Central memory CD4-positive, alpha-beta T cell (primary cell): ENCODE measurements at places on chromosomes 6 and 20.
A peak's percentile ranks its signal among the peaks of the same experiment; 100 is the strongest.

DNA sequence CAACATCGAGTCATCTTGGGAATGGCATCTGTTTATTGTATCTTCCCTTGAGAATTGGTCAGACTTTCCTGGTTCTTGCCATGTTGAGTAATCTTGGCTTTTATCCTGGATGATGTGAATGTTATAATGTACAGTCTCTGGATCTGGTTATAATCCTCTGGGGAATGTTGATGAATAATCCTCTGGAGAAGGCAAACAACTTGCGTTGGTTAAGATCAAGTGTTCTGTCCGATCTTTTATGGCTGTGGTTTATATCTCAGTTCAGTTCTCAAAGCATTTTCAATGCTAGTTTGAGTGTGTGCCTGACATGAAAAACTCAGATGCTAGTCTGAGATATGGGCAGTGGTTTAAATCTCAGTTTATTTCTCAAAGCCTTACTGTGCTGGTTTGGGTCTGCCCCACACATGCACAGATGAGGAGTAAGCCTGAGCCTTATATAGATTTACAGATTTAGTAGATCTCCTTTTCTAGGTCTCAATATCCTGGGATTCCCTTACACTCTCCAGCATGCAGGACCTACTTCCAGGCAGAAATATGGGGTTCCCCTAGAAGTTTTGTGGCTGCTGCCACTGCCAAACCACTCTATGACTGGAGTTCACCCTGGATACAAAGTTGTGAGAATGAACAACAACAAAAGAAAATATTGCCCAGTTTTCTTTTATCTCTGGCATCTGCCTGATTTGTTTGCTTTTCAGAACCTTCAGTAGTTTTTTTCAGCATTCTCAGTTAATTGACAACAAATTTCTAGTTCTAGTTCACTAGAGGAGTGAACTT lies 191.8 kb upstream of the MAN1A1 start:
- DNase-seq, result no peak

DNA sequence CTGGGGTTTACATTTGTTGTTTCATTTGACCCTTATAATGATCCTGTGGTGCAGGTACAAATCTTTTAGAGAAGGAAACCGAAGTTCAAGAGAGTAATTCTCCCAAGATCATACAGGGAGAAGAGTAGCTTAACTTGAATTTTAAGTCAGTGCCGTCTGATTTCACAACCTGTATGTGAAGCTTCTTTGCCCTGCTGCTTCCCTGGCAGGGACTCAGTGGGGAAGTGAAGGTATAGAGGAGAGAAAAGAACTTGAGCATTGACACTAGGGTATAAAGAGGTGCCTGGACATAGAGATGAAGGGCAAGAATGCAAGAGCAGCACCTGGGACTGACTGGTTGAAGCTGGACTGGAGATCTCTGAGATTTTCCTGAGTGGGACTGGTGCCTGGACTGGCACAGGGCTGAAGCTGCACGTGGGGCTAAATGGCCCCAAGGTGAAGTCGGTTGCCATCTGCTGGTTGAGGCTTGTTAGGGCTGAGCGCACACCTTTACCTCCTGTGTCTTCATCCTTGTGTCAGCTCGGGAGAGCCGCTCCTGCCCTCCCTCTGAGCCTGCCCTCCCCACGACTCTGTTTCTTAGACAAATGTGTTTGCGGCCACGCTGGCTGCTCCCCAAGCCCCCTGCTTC lies 41.8 kb downstream of the FARS2 start:
- peak; percentile 51 for DNase-seq

- no peak for DNase-seq
Measured at GRCh38 chr20:54346276-54346675, 129.1 kb upstream of the DOK5 start.

DNA sequence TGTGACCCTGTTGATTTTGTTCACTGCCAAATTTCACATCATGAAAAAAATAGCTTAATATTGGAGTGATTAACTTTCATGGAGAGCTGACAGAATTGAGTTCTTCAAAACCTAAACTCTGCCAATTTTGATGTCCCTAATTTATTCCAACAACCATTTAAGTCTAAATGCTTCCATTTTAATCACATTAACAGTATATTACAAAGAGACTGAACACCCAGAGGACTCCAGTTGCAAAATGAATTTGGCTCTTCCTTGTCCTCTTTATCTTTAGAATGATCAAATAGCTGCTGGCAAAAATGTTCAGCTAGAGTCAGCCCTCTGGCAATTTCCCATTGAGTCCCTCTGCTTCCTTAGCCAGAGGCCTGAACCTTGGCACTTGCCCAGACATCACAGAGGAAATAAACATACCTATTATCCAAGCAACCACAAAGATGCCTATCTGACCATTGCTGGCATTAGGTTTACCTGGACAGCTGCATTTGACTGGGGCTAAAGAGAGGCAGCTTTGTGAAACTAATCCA lies 299.0 kb upstream of the STXBP5 start:
- no peak for DNase-seq

GRCh38 chr20:3483784-3484183 lies 13.0 kb downstream of the ATRN start:
- no peak for DNase-seq

DNA sequence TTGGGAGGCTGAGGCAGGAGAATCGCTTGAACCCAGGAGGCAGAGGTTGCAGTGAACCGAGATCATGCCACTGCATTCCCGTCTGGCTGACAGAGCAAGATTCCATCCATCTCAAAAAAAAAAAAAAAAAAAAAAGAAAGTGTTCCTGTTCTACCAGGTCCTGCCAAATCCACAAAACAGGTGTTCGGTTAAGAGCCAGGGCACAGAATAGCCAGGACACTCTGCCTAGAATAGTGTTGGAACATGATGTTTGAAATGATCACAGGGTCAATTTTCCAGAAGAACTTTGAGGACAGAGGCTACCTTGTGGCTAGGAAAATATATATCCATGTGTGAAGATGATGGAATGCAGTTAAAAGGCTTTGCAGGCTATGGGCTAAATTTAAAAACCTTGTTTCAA lies 63.6 kb upstream of the TRAF3IP2 start:
- no peak for DNase-seq

GRCh38 chr6:26280407-26280806 lies 84.6 kb upstream of the BTN3A2 start:
- no peak for DNase-seq

DNA sequence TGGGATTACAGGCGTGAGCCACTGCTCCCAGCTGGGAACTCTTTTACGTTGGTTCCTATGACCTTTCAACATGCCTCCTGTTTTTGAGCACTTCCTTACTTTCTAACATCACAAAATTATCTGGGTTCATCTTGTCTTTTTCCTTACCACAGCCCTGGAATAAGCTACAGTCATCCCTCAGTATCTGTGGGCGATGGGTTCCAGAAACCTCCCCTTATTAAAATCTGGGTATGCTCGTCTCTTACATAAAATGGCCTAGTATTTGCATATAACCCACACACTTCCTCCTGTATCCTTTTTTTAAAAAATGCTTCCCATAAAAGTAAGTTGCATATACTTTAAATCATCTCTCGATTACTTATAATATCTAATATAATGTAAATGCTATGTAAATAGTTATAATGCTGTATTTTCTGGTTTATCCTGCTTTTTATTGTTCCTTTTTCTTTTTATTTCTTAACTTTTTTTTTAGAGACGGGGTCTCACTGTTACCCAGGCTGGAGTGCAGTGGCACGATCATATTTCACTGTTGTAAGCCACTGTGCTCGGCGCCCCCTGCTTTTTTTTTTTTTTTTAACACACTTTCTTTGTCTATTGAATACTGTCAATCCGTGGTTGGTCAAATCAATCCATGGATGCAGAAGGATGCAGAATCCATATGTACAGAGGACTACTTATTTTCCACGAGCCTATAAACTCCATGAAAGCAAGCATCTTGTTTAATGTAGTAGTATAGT lies 9.2 kb downstream of the RPF2 start:
- DNase-seq, result no peak

DNA sequence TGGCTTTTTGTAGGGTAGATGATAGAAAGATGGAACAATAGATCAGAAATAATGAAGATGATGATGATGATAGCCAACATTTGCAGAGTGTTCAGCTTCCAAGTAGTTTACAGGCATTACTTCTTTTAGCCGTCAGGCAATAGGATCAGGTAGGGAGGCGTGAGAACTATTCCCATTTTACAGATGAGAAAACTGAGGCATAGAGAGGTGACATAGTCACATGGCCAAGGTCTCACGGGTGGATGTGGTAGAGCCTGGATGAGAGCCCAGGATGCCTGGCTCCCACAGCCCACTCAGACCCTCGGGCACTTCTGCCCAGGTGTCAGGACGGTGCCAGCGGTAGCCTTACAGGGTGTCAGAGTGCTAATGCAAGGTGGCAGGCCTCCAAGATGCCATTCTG lies 26.0 kb upstream of the TM9SF4 start:
- DNase-seq, result no peak

- DNase-seq, result no peak
Measured at GRCh38 chr20:23187751-23188150, 101.6 kb upstream of the CD93 start.

GRCh38 chr6:122869437-122870024 lies 80.5 kb downstream of the SMPDL3A start:
- no peak for DNase-seq

- DNase-seq, result peak; percentile 58
Measured at GRCh38 chr20:41133709-41134361, 3.5 kb upstream of the PLCG1 start.

DNA sequence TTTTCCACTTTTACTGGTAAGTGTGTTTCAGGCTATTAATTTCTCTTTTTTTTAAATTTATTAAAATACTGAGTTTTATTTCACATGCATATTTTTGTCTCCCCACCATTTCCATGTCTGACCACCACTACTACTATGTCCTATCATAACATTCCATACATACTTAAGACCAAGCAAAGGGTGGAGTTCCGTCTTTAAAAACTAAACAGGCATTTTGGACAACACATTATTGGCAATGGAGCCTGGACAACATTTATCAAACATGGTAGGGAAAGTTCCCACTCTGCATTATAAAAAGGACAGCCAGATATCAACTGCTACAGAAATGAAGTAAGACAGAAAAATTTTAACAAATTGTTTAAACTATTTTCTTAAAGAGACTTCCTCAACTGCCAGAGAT lies 91.9 kb downstream of the LMBRD1 start:
- DNase-seq, result no peak

GRCh38 chr20:48592107-48592940 lies 235.5 kb downstream of the PREX1 start:
- no peak for DNase-seq

DNA sequence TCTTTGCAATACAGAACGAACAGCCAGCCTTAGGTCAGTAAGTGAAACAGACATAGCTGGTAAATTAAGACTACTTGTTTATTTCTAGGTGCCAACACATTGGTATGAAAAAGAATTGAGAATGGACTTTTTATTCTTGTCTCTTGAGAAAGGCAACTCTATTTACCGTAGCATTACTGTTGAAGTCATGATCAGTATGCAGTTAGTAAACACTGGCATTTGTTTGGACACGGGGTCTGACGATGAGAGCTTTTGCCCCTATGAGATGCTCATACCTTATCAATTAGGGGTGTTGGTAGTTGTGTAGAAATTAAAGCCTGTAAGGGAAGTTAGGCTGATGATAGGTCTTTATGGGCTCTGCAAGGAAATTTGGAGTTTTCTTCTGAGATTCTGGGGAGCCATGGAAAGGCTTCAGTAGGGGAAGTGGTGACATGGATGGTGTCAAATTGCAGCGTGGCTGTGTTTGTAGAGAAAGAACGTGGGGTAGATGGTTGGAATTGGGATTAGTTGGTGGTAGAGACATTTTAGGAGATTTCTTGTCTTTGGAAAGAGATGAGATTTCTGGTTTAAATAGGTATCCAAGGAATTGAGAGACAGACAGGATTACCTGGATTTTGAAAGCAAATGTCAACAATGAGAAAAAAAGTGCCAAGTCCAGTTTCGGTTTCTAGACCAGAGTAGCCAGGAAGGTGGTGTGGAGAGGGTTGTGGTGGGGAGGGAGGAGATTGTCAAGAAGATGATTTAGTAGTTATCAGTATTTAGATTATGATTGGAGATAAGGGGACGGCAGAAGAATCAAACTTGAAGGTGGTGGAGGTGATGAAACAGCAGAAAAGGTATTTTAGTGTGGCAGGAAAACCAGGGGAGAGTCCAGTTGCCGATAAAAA lies 116.6 kb downstream of the JARID2 start:
- DNase-seq, result no peak

GRCh38 chr6:88124925-88125557 lies 41.1 kb downstream of the CNR1 start:
- DNase-seq, result no peak

- DNase-seq, result peak; percentile 76
Measured at GRCh38 chr20:63009988-63010769, 3.4 kb upstream of the BHLHE23 start.

GRCh38 chr6:148203970-148204369 lies 138.7 kb upstream of the SASH1 start:
- peak; percentile 83 for DNase-seq

- no peak for DNase-seq
Measured at GRCh38 chr6:165390475-165390874, 81.1 kb upstream of the C6orf118 start.

- DNase-seq, result no peak
Measured at GRCh38 chr6:43271103-43271815, 26.8 kb upstream of the SLC22A7 start.

GRCh38 chr6:160305926-160306713 lies 42.1 kb upstream of the SLC22A3 start:
- DNase-seq, result no peak

DNA sequence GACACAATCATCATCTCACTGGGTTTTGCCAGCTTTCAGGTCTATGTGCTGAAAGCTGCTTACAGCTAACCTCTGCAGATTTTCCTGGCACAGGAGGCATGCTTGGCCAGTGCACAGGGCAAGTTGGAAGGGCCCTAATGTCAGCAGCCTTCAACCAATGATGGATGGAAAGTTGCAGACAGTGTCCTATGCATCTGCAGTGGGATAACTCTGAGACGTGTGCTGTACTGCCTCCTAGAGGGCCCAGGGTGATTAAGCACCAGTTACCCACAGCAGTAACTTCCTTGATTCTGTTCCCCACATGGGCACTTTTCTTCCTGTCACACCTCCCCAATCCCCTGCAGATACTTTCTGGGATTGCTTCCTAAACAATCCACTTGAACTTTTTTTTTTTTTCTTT lies 38.6 kb downstream of the OVOL2 start:
- no peak for DNase-seq

GRCh38 chr6:97110626-97111025 lies 172.4 kb downstream of the MMS22L start:
- no peak for DNase-seq

- DNase-seq, result peak; percentile 61
Measured at GRCh38 chr20:53387983-53388675, 205.5 kb downstream of the ZNF217 start.
